ENCODE measurements at places on chromosomes 16 and 17.
A peak's percentile ranks its signal among the peaks of the same experiment; 100 is the strongest.

DNA sequence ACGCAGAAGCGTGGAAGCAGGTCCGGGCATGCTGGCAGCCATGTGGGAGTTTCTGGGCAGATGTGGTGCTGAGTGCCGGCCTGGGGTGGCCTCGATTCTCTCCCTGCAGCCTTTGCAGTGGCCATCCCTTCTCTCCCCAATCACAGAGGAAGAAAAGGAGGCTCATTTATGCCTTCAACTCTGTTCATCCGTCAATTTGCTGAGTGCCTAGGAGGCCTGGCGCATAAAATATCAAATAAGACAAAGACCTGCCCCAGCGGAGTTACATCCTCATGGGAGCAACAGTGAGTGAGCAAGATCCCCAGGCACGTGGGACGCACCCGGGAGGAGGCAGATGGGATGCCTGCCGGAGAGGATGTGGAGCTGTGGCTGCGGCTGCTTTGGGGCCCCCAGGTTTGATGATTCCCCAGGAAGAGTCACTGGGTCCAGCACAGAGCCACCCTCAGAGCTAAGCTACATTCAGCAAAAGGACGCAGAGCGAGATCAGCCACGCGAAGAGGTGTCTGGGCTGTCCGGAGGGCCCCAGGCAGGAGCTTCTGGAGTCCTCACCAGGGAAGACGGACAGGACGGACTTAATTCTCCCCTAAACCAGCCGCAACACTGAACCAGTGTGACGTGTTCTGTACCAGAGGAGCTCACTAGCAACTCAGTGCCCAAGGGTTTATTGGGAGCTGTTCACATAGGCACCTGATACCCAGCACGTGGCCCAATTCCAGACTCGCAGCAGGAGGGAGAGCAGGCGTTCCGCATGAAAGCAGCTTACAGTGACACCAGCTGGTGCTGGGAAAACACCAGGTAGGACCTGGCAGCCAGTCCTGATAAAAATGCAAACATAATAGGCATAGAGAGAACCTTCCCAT is 11.3 kb downstream of the CA5A start:
- no peak for DNase-seq

DNA sequence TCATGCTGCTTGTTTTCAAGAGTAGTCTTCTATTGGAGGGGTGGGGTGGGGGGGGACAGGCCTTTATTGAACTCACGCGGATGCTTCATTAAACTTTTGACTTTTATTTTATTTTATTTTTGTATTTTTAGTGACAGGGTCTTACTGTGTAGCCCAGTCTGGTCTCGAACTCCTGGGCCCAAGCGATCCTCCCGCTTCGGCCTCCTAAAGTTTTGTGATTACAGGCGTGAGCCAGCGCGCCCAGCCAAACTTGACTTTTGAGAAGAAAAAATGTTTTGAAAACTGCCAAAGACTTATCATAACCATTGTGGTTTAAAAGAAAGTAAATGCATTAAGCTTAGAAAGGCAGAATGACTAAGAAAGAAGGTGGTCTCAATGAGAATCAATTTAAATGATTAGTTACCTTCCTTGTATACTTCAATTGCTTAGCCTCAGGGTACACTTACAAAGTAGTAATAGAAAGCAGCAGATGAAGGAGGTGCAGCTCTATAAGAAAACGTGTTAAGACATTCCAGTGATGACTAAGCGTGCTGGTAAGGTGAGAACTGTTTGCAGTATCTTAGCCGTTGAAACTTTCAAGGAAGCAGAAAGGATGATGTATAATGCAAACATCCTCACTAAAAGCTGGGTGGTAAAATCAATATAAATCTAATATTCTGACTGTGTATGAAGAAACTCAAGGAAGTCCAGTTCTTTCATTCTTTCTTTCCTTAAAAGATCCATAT is 1.2 kb downstream of the AP2B1 start:
- no peak for DNase-seq

GRCh38 chr17:31508288-31509094 is 117.0 kb downstream of the RAB11FIP4 start:
- DNase-seq: peak; percentile 33

DNA sequence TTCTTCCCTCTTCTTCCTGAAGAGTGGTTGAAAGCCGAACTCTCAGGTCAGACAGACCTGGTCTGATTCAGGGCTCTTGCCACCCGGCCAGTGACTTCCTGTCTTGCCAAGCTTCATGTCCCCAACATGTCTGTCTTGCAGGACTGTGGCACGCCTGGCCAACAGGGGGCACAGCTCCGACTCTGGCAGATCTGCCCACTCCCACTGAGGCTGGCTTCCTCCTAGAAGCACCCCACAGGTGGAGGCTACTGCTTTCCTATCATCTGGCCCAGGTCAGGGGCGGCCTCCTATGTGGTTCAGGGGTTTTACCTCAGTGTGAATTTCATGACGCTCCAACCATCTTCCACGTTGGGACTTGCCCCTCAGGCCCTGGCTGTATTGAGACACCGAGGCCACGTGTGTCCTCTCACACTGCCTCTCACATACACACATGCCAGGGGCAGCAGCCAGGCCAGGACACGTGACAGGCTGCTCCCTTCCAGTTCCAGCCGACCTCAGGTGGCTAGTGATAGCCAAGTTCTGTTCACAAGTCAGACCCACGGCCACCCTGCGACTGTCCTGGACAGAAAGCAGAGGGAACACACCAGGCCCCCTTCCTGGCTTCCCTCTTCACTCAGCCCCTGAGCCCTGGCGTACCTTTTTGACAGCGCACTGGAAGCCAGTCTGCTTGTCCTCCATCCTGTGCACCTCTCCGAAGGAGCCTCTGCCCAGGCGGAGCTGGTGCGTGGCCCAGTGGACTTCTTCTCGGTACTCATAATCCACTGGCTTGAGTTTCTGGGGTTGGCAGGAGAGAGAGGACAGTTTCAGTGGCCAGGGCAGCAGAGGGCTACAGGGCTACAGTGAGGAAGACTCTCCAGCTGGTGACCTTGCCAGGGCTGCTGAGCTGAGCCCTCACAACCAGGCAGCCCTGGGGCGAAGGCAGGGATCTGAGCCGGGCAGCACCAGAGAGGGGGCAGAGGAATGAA is 22.6 kb upstream of the SPATA32 start:
- DNase-seq: no peak

DNA sequence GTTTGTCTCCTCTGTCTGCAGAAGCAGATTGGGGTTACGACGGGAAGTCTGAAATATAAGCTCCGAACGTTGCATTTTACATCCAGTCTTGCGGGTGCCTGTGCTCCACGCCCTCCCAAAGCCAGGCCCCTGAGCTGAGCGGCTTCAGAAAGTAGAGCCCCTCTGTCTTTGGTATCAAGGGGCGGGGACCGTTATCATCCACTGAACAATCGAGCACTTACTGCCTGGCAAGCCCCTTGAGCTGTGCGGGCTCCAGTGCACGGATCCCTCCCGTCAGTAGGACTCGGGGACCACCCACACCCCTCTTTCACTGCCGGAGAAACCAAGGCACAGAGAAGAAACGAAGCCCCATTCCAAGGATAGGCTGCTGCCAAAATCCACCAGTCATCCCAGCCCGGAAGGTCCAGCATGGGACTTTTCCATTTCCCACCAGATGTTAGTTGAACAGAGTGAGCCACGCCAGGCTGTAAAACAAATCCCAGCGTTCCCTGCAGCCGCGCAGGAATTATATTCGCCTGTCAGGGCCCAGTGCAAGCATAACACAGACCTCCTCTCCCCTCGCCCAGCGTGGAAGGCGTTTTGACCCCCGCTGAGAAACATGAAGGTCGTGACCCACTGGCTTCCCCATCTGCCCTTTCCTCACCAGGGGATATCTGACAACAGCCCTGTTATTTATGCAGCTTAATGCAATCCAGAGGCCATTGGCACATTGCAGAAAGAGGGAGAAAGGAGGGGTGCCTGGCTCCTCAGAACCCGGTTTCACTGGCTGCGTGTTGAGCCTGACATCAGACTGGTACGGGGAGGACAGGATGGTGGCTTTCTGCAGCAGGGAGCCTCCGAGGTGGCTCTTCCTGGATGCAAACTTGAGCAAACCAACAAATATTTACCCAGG is 212.2 kb upstream of the FOXF1 start:
- DNase-seq: no peak

GRCh38 chr16:2819939-2820835 is 3.1 kb downstream of the PRSS21 start:
- no peak for DNase-seq

GRCh38 chr17:61127960-61128359 is 271.7 kb upstream of the TBX2 start:
- DNase-seq: no peak

DNA sequence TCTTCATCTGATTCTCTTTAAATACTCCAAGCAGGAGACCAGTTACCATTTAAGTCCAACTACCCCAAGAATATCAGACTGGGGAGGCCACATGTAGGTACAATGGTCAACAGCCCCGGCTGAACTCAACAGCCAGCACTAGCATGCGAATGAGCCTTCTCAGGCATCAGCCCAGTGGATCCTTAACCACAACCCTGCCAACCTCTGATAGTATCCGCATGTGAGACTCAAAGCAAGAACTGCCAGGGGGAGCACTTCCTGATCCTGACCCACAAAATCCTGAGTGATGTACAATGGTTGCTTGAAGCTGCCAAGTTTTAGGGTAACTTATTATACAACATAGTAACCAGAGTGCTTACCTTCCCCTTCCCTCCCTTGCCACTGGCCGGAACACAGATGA is 4.0 kb downstream of the PYY start:
- DNase-seq: no peak

DNA sequence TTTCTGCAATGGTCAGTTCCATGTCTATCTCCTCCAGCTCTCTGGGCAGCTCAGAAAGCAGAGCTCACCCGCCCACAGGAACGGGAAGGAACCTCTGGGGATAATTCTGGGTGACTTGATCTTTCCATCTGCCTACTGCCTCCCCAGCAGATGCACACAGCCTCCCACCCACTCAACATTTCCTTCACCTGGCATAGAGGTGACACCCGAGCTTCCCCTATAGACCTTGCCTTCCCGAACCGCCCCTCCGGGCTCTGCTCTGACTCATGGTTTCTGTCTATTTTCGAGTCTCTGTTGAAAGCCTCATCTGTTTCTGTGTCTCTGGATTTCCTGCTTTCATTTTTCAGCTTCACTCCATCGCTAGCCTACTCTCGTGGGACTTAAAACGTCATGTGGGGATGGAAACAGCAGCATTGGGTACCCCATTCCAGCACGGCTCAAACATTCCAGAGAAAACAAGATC is 11.4 kb downstream of the GGA3 start:
- peak; percentile 62 for DNase-seq

GRCh38 chr16:86249631-86250030 is 260.7 kb upstream of the FOXF1 start:
- no peak for DNase-seq

DNA sequence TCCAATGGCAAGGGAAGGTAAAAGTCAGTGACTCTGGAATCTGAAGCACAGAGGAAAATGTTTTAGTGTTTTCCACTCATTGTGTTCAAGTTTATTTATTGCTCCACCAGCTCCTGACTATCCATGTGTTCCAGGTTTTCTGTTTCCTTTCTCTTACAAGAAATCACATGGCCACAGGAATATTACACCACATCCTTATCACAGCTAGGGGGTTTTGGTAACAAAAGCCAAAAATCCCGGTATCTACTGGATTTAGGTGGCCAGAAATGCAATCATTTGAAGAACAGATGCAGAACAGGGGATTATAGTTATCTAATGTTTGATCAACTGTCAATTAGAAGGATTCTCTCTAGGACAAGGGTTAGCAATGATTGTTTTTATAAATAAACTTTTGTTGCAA is 47.9 kb downstream of the STH start:
- DNase-seq: no peak

DNA sequence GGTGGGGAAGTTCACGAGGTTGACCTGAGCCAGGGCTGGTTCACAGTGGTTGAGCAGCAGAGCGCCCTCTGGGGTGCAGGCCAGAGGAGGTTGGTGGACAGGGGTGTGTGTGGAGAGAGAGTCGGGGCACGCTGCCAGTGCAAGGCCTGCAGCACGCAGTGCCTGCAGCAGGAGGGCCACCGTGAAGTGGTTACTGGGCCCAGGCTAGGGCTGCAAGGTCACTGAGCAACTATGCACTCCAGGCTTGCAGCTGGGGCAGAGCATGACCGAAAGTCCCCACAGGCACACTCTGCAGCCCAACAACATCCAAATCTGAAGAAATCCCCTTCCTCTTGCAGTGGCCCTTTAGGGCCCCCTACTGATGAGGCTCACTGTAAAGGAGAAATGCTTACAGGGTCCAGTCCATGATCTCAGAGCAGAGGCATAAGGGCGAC is 89.1 kb upstream of the NOL11 start:
- no peak for DNase-seq

DNA sequence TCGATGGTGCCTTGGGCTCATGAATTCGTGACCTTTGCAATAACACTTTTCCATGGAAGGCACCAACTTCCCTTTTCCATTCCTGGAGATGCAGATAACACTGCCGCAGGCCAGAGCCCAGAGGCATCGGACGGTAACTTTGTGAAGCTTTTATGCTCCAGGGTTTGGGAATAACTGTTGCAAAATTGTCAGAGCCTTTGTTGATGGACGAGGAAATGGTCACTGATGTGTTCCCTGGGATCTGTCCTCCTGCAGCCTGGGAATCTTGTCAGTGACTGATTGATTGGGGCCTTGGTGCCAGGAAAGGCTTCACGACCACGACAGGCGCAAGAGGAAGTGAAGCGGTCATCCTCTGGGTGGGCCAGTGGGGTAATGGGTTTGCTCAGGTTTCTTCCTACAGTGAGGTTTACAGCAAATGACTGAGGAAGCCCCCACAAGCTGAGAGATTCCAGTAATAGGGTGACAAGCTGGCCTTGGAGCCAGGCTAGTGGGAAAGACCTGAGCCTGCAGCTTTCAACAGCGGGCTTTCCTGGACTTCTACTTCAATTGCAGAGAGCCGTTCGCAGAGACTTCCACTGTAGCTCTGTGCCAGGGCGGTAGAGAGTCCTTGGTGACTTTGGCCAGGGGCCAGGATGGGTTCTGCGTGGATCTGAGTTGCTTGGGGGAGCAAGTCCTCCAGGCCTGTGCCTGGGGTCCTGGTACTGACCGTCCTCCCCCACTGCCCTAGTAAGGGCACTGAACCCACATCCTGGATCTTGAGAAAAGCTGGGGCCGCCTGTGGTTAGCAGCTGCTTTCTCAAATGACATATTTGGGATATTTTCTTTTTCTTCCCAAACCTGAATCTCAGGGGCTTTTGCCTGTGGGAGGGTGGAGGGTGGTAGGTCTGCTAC is 37.6 kb downstream of the PGS1 start:
- no peak for DNase-seq

GRCh38 chr17:50051082-50051576 is 4.8 kb upstream of the ITGA3 start:
- no peak for DNase-seq

- no peak for DNase-seq
Measured at GRCh38 chr16:65202461-65202860, 80.6 kb upstream of the CDH11 start.
